ENCODE measurements at places on chromosomes 13 and 19.

DNA sequence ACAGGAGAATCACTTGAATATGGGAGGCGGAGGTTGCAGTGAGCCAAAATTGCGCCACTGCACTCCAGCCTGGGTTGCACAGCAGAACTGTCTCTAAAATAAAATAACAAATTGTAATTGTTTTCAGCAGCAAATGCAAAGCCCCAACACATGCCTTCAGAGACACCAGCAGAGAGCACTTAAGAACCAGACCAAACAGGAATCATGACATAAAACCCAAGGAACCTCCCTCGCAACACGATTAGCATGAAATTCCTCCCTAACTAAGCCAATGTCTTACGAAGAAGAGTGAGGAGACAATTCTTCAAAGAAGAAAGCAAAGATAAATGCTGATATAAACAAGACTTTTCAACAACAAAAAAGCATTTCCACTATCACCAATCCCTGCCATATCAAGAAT is 40.1 kb downstream of the PSPC1 start:
- no peak for DNase-seq

DNA sequence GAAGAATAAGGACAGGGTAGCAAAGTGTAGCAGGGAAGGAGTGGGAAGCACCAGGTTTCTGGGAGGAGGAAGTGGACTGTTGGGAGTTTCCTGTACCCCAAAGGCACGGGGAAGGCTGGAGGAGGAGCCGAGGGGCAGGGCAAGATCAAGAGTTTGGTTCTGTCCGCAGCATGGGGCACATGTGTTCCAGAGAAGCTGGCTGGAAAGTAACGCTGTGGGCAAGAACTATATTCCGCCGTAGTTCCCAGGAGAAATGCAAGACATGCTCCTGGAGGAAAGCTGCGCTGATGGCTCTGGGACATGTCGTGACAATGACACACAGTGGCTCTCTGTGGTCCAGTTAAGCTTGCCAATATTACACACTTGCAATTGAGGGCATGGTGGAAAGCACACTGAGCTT is 51.7 kb upstream of the KPNA3 start:
- DNase-seq, result no peak

DNA sequence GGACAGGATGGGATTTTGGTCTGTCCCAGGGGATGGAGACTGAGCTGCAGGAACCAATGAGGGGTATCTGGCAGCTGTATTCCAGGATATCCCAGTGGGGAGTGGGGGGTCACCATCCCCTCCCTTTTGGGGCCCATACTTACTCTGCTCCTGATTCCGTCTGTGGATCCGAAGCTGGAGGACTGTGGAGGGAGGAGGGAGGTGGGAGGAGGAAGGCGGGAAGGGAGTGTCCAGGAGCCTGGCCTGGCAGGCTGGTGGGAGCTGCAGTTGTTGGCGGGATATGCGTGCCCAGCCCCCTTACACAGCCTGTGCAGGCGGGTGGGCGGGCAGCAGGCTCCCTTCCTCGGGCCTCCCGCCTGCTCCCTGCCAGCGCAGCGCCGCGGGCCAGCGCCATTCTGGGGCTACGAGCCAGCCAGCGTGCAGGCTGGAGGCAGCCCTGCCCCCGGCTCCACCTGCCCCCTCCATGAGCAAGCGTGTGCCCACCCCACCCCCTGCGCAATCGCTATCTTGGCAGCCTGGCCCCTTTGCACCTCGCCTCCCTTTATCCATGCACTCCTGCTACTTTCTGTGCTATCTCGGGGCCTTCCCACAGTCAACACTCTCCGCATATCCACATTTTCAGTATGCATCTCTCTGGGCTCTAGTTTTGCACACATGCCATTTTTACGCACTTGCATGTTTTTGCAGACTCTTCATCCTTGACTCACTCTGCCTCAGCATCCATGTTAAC is 2.8 kb downstream of the MAMSTR start:
- DNase-seq, result no peak

DNA sequence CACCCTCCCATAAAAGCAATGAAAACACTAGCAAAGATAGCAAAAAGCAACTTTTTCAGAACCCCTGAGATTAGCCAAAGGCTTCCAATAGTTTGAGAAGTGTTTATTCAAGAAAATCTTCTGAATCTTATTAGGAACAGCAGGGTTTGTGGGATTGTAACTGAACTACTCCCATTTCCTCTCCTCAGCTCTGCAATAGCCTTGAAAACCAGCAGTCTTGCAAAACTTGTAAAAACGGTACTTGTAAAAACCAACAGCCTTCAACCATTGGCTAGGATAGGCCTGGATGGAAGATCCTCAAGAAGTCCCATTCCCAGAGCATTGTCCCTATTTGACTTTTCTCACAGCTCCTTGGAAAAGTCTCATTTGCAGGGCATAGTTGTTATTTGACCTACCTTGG is 12.1 kb downstream of the RNASEH2B start:
- no peak for DNase-seq

GRCh38 chr13:23810685-23811240 is 78.4 kb downstream of the MIPEP start:
- no peak for DNase-seq

- DNase-seq, result peak; percentile 89
Observed at GRCh38 chr19:40279120-40279551, 6.0 kb downstream of the AKT2 start.

- DNase-seq, result no peak
Observed at GRCh38 chr13:57734306-57734705, 102.8 kb downstream of the PCDH17 start.

- no peak for DNase-seq
Observed at GRCh38 chr13:26280822-26281221, 26.9 kb downstream of the CDK8 start.

GRCh38 chr19:31351056-31351854 is 2.0 kb upstream of the TSHZ3 start:
- DNase-seq, result no peak

DNA sequence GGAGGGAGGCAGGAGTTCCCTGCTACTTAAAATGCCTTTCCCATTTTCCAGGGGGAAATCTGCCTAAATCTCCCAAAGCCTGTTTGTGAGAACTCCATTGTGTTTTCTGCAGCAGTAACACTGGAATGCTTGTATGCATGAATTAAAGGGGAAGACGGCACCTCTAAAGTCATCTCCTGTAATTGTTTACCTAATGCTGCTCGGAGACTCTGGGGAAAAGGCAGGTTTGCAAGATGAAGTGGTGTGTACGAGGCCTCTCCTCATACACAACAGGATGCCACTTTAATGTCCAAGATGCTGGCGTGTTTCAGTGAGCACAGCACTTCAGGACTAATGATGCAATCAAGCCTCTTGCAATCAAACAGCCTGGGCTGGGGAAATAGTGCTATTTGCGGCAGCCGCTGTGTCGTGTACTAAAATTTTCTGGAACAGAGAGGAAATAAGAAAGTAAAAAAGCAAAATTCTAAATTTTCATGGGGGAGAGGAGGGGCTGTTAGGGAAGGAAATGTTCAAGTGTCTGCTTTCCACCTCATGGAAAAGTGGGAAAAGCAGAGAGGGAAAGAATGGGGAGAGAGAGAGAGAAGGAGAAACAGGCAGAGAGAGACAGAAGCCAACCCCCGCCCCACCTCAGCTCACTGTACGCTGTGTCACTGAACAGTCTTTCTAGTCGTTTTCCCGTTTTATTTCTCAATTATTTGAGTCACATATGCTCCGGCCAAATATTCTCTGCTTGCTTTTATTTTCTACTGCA is 32.9 kb downstream of the TSHZ3 start:
- no peak for DNase-seq
